RWPE2 (cell line): ENCODE measurements at places on chromosomes 2 and 18.

DNA sequence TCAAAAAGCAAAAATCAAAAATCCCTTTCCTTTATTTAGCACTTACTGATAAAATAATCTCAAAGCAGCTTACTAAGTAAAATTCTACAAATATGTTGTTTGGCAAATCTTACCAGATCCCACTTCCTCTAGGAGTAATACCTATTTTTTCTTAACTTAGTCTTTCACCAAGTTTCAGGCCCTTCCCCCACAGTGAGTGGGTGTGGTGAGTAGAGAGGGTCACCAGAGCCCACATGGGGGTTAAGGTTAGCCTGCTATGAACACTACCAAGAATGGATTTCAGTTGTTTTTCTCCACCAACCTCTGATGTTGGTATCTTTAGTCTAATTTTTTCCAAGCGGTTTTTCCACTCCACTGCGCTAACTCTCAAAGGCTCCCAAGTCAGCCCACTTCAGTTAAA is 23.2 kb downstream of the PIAS2 start:
- H3K36me3 ChIP-seq, result peaks cover 18% of the 10 kb centered on the region
- DNase-seq, result no peak
- no peaks in the 10 kb centered on the region for H3K4me1 ChIP-seq

DNA sequence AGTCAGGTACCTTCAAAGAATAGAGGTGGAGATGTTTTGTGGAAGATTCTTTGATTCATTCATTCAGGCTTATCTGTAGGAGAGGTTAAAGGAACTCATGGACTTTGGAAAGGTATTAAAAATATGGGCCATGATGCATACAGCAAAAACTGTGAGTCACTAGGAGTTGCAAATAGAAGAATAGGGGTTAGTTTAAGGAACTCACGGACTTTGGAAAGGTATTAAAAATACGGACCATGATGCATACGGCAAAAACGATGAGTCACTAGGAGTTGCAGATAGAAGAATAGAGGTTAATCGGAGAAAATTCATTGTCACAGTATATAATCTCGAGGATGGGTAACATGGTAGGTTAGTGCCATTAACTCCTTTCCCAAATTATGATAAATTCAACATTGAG is 41.2 kb downstream of the SLC9A2 start:
- H3K4me3 ChIP-seq, result no peak overlapping the region
- H3K36me3 ChIP-seq, result no peaks in the 10 kb centered on the region
- DNase-seq, result no peak

DNA sequence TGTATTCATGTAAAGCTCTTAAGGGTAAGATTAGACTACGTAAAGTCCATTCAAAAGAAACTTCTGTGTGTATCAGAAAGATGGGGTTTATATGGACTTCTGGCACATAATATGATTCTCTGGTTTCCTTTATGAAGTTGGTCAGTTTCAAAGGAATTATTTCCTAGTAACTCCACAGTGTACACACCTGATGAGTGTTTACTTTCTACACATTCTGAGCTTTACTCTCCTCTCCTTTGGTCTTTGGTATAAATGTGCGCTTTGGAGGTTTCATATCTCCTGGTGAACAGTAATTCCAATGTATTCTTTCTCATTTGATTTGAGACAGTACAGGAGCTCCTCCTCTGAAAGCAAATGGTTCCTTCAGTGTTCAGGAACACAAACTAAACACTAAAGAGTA is 88.1 kb downstream of the OXER1 start:
- H3K36me3 ChIP-seq, result no peaks in the 10 kb centered on the region
- H3K27ac ChIP-seq, result no peak overlapping the region

DNA sequence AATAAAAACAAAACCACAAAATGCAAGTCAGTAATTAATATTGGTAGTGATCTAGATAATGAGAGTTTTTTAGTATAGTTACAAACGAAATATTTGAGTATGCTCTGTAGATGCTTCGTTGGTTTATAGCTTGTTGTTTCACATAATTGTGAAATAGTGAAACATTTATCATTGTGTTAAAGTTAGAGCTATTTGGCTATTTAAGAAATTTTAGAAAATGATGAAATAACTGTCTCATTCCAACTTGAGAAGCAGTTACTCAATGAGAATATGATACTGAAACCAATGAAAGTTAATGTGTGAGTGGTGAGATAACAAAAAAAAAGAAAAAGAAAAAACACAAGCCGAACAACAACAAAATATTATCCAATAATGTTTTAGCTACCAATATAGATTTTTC is 475.6 kb upstream of the ZEB2 start:
- no peak for DNase-seq
- peaks cover 5% of the 10 kb centered on the region for H3K4me1 ChIP-seq
- no peaks in the 10 kb centered on the region for H3K27me3 ChIP-seq
- H3K27ac ChIP-seq, result no peak overlapping the region
- H3K4me3 ChIP-seq, result no peak overlapping the region

- H3K4me1 ChIP-seq, result peaks cover 45% of the 10 kb centered on the region
- H3K27me3 ChIP-seq, result no peaks in the 10 kb centered on the region
- no peak overlapping the region for H3K4me3 ChIP-seq
- DNase-seq, result no peak
- peaks cover 19% of the 10 kb centered on the region for H3K36me3 ChIP-seq
Measured at GRCh38 chr2:70527447-70528080, 26.1 kb downstream of the TGFA start.

GRCh38 chr2:130388221-130388907 is 32.5 kb downstream of the PTPN18 start:
- H3K36me3 ChIP-seq, result no peaks in the 10 kb centered on the region
- H3K4me1 ChIP-seq, result no peaks in the 10 kb centered on the region
- no peak for DNase-seq
- no peaks in the 10 kb centered on the region for H3K27me3 ChIP-seq
- no peak overlapping the region for H3K27ac ChIP-seq
- H3K4me3 ChIP-seq, result no peak overlapping the region

DNA sequence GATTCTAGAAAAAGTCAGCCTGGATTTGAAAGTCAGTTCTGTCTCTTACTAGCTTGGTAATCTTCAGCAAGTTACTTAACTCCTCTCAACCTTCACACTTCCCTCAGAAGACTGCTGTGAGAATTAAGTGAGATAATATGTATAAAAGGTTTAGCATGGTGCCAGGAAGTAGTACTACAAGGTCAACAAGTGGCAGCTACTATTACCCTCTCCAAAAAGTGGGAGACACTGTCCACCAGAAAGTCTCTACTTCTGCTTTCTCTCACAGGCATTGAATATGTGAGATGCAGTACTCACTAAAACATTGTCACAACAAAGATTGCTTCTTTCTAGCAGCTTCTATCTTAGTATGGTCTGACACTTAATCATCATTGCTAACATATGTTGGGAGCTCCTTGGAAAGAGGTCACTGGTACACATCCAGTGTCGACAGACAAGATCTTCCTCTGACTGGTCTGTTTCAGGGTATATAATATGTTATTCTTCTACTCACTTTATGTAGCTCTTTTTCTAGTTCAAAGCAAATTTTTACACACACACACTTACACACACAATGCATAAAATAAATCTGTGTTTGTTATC is 47.9 kb downstream of the DOCK10 start:
- peaks cover 21% of the 10 kb centered on the region for H3K27me3 ChIP-seq
- H3K36me3 ChIP-seq, result no peaks in the 10 kb centered on the region
- no peaks in the 10 kb centered on the region for H3K4me1 ChIP-seq
- DNase-seq, result no peak
- H3K27ac ChIP-seq, result no peak overlapping the region

DNA sequence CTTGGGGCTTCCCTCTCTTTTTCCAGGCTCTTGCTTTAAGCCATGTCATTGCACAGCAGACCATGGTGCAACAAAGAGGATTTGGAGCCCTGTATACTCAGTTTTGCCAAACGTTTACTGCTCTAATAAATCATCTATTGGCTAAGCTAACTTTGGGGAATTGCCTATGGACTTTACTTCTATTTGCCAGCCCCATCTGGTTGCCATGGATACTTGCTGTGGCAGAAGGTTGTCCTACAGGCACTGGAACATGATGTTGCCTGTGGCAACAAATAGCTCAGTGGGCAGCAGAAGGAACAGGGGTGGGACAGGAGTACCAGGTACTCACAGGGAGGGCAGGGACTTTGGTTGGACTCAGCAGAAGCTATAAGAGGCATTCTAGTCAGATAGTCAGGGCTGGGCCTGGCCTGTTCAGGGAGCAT is 129.7 kb downstream of the CCDC85A start:
- no peaks in the 10 kb centered on the region for H3K36me3 ChIP-seq
- no peaks in the 10 kb centered on the region for H3K27me3 ChIP-seq
- H3K4me3 ChIP-seq, result no peak overlapping the region

- H3K27ac ChIP-seq, result no peak overlapping the region
- H3K36me3 ChIP-seq, result no peaks in the 10 kb centered on the region
- no peak for DNase-seq
- no peaks in the 10 kb centered on the region for H3K4me1 ChIP-seq
- no peak overlapping the region for H3K4me3 ChIP-seq
- H3K27me3 ChIP-seq, result no peaks in the 10 kb centered on the region
Measured at GRCh38 chr2:48727560-48727959, 28.0 kb downstream of the LHCGR start.

- H3K36me3 ChIP-seq, result no peaks in the 10 kb centered on the region
- H3K27ac ChIP-seq, result no peak overlapping the region
- no peaks in the 10 kb centered on the region for H3K27me3 ChIP-seq
- no peak overlapping the region for H3K4me3 ChIP-seq
- no peaks in the 10 kb centered on the region for H3K4me1 ChIP-seq
- DNase-seq, result no peak
Measured at GRCh38 chr2:212424082-212424481, 114.5 kb downstream of the ERBB4 start.

GRCh38 chr2:33180915-33181314 is 234.2 kb downstream of the LTBP1 start:
- no peak overlapping the region for H3K27ac ChIP-seq
- no peak for DNase-seq
- H3K36me3 ChIP-seq, result no peaks in the 10 kb centered on the region
- H3K4me1 ChIP-seq, result no peaks in the 10 kb centered on the region

DNA sequence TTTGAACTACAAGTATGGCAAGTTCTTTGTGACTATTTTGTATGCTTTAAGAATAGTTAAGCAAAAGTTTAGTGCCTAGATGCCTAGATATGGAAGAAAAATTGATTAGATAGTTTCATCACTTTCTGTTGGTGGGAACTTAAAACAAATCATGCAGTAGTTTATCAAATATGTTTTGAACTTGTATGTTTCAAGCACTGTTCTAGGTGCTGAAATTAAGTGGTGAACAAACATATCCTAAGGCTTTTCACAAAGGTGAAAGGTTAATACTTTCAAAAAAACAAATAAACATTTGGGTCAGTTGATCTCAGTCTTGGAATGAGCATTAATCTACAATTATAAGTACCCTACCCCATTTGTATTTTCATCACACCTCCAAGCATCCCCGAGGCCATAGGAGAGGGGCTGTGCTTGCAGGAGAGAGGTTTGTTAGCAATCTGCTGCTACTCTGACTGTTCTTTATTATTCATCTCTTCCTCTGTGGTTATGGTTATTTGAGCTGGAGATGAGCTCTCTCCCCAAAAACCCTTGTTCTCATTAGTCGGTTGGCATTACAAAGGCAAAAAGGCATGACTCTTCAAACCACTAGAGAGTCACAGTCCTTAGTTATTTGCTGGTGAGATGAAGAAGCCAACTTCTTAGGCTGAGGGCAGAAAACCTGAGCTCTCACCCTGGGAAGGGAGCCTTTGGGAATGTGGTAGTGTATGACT is 103.9 kb upstream of the FHL2 start:
- H3K36me3 ChIP-seq, result no peaks in the 10 kb centered on the region
- no peak overlapping the region for H3K4me3 ChIP-seq
- H3K27me3 ChIP-seq, result no peaks in the 10 kb centered on the region
- no peak overlapping the region for H3K27ac ChIP-seq
- DNase-seq, result no peak

- no peaks in the 10 kb centered on the region for H3K27me3 ChIP-seq
- no peak overlapping the region for H3K4me3 ChIP-seq
- H3K4me1 ChIP-seq, result peaks cover 14% of the 10 kb centered on the region
- peaks cover 3% of the 10 kb centered on the region; the same call in 1 of the 2 replicates for H3K36me3 ChIP-seq
- DNase-seq, result no peak
- H3K27ac ChIP-seq, result no peak overlapping the region
Measured at GRCh38 chr2:159456500-159457426, 159.6 kb downstream of the BAZ2B start.

DNA sequence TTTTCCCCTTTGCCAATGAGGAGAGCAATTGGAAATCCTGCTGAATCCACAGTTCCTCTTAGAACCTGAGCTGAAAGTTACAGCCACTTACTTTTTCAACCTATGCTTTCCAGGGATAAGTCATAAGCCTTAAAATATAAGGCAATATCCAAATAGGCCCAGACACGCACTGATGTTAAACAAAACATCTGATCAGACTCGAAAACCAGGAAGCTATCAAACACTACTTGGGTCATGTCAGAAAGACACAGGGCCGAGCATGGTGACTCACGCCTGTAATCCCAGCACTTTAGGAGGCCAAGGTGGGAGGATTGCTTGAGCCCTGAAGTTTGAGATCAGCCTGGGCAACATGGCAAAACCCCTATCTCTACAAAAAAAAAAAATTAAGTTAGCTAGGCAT is 192.1 kb downstream of the SP3 start:
- H3K36me3 ChIP-seq, result no peaks in the 10 kb centered on the region
- H3K4me1 ChIP-seq, result peaks cover 3% of the 10 kb centered on the region
- H3K27me3 ChIP-seq, result no peaks in the 10 kb centered on the region
- H3K4me3 ChIP-seq, result no peak overlapping the region
- no peak overlapping the region for H3K27ac ChIP-seq

DNA sequence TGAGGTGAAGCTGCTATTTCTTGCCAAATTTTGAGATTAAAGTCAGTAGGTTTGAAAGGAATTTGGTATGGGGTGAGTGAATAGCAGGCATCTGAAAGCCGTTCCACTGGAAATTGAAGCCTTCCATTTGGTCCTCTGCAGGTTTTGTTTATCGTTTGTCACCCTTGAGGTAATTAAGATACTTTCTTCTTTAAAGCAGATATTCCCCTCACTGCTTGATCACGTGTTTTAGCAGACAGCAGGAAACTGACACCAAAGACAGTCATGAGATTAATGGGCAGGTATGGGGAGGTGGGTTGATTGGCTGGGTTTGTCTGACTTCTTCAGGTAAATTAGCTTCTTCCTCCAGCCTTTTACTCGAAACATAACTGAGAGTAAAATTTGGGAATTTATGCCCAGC is 10.7 kb downstream of the LPIN1 start:
- peaks cover 17% of the 10 kb centered on the region for H3K4me1 ChIP-seq
- no peak overlapping the region for H3K4me3 ChIP-seq
- peaks cover 30% of the 10 kb centered on the region for H3K36me3 ChIP-seq

DNA sequence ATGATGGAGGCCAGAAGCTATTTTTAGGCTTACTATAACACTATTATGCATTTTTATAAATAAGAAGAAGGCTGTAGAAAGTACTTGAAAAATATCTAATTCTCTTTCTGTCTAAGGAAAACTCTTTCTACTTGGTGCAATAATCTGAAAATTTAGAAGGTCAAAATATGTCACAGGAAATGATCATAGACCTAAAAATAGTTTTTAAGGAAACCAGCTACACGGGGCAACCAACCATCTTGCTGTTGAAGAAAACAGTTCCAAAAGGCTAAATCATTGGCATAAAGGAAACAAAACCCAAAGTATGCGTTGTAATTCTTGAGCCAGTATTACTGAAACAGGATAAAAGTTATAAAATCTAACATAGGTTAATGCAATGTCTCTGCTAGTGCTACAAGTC is 40.2 kb downstream of the SOCS6 start:
- peaks cover 20% of the 10 kb centered on the region for H3K4me1 ChIP-seq
- H3K4me3 ChIP-seq, result no peak overlapping the region
- no peak for DNase-seq

GRCh38 chr2:101262142-101262541 is 9.5 kb downstream of the CNOT11 start:
- H3K27ac ChIP-seq, result no peak overlapping the region
- H3K27me3 ChIP-seq, result no peaks in the 10 kb centered on the region
- H3K4me3 ChIP-seq, result no peak overlapping the region
- H3K36me3 ChIP-seq, result peaks cover 91% of the 10 kb centered on the region
- H3K4me1 ChIP-seq, result peaks cover 8% of the 10 kb centered on the region

GRCh38 chr2:86000938-86001312 is 104.8 kb downstream of the POLR1A start:
- no peak overlapping the region for H3K4me3 ChIP-seq
- H3K36me3 ChIP-seq, result no peaks in the 10 kb centered on the region
